Amygdala (tissue), 56 donors: ENCODE measurements at places on chromosomes 3 and 15.
A peak's percentile ranks its signal among the peaks of the same experiment; 100 is the strongest.

- DNase-seq: no peak
These were observed 8.6 kb upstream of the SRP14 start for GRCh38 chr15:40047415-40048210.

GRCh38 chr15:73305331-73306211 lies 63.2 kb downstream of the HCN4 start:
- no peak for DNase-seq

- DNase-seq: no peak
These were observed 25.0 kb upstream of the MRPS22 start for GRCh38 chr3:139318826-139319225.

GRCh38 chr3:79467721-79468120 lies 300.1 kb downstream of the ROBO1 start:
- no peak for DNase-seq

- DNase-seq: no peak
These were observed 24.8 kb upstream of the PPIB start for GRCh38 chr15:64187396-64188191.

GRCh38 chr3:191051037-191051436 lies 148.0 kb upstream of the OSTN start:
- no peak for DNase-seq

DNA sequence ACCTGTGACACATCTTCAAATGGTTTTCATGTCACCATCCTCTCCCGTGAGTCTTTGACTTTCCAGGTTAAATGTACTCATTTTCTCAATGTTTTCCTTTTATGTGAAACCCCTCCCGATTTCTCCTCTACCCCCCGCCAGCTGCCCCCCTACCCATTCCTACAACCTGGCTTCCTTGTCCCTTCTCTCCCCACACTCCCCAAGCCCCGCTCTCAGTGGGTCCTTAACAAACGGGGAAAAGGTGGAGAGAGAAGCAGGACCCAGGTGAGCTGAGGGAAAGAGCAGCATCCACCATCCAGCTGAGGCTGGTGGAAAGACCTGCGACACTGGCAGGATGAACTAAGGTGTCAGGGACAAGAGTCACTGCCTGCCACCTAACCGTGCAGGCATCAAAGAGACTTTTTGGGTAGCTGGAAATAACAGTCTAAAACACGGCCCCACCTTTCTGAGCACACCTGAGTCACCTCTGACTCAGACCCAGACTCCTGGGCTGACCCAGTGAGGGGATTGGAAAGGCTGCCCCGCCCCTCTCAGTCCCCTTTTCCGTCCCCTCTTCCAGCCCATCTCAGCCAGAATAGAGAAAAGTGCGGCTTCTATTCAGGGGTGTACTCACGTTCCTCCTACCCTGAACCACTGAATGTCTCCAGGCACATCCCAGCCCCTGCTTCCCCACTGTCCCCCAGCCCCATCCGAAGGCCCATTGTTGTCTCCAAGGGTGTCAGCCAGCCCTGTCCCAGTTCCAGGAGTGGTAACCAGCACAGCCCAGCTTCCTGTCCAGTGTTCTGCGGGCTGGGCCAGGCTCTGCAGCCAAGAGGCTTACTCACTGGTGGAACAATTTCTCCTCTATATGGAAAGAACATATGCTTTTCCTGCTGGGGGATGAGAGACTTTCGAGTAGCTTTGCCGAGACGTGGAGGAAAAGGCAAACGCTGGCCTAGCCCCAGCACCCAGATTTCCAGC lies 20.4 kb downstream of the ISG20 start:
- DNase-seq: no peak

DNA sequence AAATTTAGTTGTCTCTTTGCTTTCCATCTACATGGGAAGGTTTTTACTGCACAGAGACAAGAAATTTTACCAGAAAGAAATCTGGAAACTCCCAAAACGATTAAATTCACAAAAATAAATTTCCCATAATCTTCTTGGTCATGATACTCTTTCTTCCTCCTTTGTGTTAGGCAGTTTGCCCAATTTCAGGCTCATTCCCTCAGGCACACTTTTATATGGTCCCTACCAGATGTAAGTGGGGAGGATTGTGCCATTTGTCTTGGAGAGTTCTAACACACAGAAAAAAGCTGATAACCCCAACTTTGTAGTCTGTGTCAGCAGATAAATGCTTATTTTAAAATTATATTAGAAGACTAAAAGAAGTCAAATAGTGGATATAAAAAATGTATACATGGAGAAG lies 49.1 kb upstream of the CCDC50 start:
- no peak for DNase-seq

- no peak for DNase-seq
These were observed 395.2 kb upstream of the AZI2 start for GRCh38 chr3:28743831-28744230.

GRCh38 chr3:178308771-178309170 lies 227.5 kb upstream of the KCNMB2 start:
- no peak for DNase-seq

DNA sequence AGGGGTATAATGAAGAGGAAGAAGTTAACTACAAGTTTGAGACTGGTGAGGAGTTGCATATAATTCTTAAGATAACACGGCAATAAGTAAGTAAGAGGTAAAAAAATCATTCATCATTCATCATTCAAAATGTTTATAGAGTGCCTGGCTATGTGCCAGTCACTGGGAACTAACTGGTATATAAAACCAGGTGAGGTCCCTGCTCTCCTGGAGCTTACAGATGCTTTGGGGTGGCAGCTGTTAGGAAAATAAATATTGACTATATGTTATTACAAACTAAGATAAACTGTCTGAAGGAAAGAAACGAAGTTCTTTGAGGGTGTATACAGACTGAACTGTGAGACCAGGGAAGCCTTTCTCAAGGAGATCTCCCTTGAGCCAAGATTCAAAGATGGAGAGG lies 2.9 kb downstream of the CASR start:
- DNase-seq: no peak

GRCh38 chr15:28098360-28098765 lies 752 bp downstream of the OCA2 start:
- no peak for DNase-seq

DNA sequence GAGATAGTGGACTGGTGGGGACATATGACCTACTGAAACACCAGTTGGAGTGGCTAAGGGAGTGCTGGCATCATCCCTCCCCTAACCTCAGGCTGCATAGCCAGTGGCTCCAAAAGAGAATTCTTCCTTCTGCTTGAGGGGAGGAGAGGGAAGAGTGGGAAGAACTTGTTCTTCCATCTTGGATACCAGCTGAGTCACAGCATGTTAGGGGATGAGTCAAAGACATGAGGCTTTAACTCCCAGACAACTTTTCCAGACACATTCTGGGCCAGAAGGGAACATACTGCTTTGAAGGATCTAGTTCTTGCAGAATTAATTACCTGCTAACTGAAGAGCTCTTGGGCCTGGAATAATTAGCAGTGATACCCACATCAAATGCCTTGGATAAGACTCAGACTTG lies 36.8 kb upstream of the PEX5L start:
- no peak for DNase-seq

DNA sequence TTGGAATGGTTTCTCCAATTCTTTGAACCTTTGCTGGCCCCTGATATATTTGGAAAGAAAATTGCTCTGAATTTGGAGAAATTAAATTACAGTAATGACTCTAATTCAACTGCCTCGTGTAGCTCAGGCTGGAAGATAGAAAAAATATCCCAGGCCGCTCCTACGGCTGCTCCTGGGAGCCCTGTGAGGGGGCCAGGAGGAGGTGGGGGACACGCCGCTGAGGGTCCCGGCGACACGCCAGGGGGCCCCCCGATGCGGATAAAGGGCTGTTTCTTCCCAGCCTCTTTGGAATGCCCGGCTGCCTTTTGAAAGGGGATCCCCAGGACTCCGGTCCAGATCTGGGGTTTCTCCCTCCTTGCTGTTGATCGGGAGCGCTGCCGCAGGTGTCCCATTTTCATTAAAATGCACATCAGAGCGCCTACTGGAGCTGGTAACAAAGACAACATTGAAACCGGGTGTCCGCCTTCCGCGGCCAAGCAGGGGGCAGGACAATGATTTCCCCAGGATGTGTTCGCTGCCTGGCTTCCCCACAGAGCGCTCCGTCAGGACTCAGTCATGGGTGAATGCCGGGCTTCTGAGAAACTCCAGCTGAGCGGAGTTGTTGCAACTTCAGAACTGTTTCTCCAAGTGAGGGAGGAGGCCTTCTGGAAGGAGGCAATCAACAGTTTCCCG lies 200.1 kb upstream of the KBTBD8 start:
- DNase-seq: peak; percentile 58

- DNase-seq: no peak
These were observed at the start of gene ADAMTS9 for GRCh38 chr3:64687781-64688604. TSS of gene ADAMTS9 (minus strand) at chr3:64688000. CDS start at chr3:64687657, 343 bp downstream.

DNA sequence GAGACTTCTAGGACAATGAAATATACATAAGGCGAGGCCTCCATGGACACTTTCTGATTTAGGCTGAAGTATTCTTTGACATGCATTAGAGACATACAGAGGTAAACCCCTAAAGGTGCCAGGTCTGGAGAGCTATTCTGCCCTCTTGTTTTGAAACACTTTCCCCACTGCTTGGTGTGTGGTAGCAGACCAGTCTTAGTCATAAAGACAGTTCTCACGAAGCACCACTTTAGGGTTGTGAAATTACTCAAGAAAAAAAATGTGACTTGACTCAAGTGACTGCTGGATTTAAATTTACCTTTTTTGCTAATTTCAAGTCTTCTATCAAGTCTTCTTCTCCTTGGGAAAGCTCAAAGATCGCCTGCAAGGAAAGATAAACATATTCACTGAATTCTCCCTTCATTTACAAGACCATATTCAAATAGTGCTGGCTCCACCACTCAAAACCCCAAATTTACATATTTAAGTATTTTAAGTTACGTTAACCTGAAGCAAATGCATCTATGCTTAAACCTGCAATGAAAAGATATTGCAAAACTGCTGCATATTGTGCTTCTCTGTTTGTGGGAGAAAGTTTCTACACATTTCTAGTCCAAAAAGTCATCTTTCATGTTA lies 48.4 kb downstream of the ARHGEF3 start:
- no peak for DNase-seq

DNA sequence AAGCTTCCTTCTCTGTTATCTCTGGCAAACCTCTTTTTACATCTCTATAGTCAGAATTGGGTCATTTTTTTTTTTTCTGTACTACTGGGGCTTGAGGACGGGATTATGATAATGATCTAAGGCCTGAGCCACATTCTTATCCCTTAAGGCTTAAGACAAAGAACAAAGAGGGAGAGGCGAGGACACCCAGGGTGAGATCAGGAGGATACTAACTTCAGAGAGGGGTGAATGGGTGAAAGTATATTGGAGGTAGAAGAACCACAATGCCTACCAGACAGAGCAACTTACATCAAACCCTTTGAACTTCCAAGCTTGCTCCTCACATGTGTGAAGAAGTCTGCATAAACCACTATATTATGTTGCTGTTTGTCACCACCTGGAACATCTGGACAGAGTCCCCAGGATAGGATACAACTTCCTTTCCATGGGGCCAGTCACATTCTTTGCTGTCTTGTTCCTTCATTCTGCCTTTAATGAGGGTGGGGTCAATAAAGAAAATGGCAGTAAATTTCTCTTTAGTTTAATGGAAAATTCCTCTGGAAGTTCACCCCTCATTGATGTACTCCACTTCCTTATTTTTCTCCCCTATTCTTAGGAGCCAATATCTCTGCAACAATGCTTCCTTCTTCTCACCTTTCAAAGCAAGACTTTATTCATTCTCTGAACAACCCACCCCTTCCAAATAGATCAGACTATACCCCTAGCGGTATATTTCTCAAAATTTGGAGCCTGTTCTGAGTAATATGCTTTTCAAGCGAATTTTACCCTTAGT lies 9.1 kb upstream of the PDCD6IP start:
- no peak for DNase-seq

DNA sequence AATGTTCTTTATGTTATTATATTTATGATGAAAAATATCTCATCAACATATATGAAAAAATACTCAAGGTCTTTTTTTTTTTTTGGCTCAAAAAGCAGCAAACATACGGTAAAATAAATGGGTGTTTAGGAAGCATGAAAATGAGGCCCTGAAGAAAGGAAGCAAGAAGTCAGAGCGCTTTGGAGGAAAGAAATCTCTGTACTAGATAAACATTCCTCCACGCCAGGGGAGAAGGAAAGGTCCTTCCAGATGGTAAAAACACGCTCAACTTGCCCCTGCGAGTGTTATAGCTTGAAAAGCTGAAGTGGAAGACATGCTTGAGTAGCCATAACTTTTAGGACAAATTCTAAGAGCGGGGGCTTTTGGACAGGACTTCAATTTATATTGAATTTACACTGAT lies 52.9 kb downstream of the FEM1B start:
- DNase-seq: no peak

GRCh38 chr3:141921316-141921715 lies 44.9 kb downstream of the ATP1B3 start:
- no peak for DNase-seq

DNA sequence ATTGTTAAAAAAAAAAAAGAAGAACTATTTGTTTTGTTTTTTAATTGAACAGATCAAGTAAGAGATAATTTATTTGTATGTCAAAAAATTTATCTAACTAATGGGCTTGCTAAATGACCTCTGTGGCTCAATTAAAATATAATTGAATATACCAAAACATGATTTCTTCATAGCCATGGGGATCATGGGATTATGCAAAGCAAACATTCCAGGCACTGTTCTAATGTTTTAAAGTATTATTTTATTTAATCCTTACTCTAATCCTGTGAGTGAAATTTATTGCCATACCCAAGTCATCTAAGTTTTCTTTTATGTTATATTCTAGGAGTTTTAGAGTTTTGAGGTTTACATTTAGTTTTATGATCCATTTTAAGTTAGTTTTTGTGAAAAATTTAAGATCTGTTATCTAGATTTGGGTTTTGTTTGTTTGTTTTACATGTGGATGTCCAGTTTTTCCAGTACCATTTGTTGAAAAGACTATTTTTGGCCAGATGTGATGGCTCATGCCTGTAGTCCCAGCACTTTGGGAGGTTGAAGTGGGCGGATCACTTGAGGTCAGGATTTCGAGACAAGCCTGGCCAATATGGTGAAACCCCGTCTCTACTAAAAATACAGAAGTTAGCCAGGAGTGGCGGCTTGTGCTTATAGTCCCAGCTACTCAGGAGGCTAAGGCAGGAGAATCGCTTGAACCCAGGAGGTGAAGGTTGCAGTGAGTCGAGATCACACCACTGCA lies 52.3 kb upstream of the CNOT10 start:
- no peak for DNase-seq

- no peak for DNase-seq
These were observed 212.5 kb downstream of the TCF12 start for GRCh38 chr15:57130956-57131355.

DNA sequence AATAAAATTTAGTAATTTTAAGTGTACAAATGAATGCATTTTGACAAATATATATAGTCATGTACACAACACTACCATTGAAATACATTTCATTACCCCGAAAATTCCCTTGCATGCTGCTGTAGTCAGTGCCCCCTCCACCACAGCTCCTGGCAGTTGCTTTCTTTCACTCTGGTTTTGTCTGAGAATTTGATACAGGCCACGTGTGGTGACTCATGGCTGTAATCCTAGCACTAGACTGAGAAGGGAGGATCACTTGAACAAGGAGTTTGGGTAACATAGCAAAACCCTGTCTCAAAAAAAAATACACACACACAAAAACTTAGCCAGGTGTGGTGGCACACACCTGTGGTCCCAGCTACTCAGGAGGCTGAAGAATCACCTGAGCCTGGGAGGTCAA lies 65.4 kb downstream of the TFRC start:
- DNase-seq: no peak
